Stimulated activated CD4-positive, alpha-beta T cell treated with anti-CD3 and anti-CD28 coated beads, Interleukin-4, amount 100 ng/mL, for 24 hours (primary cell): ENCODE measurements at places on chromosomes 7 and 10.

GRCh38 chr7:33710608-33711007 lies 194.7 kb upstream of the BMPER start:
- no peak for DNase-seq

- DNase-seq = no peak
Observed at GRCh38 chr10:112835944-112836451, 114.0 kb upstream of the TCF7L2 start.

DNA sequence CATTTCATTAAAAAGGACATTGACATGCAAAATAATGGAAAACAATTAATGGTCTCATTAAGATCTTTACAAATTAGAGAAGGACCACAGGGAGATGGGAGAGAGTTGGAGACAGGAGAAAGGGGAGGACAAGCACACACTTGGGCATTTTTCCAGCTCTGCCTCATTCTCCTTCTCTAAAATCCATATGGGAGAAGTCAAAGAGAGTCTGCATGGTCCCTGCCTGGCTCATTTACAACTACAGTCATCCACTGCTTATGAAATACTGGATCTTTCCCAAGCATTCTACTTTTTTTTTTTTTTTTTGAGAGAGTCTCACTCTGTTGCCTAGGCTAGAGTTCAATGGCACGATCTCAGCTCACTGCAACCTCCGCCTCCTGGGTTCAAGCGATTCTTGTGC lies 518.9 kb upstream of the CELF2 start:
- DNase-seq = no peak

- DNase-seq = no peak
Observed at GRCh38 chr7:99876491-99876890, 342 bp downstream of the OR2AE1 start.

- DNase-seq = no peak
Observed at GRCh38 chr10:42987575-42987974, 89.3 kb upstream of the RET start.

DNA sequence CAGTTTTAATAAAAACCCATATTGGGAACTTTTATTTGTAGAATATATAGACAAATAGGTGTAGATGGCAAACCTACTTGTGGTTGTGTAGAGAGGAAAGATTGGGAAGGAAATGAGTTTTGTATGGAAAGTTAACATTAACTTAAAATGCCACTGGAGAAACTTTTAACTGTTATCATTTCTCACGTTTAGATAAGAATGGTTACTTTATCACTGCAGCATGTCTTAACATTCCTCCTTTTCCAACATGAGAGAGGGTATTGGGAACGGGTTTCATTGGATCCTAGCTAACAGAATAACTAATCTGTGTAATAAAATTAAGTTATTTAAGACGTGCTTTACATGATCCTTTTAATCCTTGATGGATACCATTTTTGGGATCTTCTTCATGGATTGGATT lies 1.8 kb downstream of the LUC7L2 start:
- DNase-seq = no peak

GRCh38 chr10:110609605-110610004 lies 34.5 kb upstream of the RBM20 start:
- no peak for DNase-seq

GRCh38 chr7:2037808-2038522 lies 194.8 kb downstream of the MAD1L1 start:
- DNase-seq = no peak

- no peak for DNase-seq
Observed at GRCh38 chr10:132102717-132103110, 37.0 kb downstream of the JAKMIP3 start.

DNA sequence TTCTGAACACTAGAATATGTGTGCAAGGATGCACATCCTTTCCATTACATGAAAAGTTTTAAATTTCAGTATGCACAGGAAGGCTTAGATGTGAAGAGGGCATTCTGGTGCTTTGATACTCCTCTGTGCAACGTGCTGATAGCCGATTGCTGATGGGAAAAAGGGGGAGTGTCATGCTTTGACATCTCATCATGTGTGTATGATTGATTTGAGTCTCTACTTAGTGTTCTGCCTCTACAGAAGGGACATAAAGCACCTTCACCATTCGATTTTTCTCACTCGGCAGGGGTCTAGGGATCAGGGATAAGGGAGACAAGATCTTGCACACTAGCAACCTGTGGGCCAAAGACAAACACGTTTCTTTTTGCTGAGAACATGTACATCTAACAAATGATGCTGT lies 114.7 kb upstream of the RSU1 start:
- DNase-seq = no peak

DNA sequence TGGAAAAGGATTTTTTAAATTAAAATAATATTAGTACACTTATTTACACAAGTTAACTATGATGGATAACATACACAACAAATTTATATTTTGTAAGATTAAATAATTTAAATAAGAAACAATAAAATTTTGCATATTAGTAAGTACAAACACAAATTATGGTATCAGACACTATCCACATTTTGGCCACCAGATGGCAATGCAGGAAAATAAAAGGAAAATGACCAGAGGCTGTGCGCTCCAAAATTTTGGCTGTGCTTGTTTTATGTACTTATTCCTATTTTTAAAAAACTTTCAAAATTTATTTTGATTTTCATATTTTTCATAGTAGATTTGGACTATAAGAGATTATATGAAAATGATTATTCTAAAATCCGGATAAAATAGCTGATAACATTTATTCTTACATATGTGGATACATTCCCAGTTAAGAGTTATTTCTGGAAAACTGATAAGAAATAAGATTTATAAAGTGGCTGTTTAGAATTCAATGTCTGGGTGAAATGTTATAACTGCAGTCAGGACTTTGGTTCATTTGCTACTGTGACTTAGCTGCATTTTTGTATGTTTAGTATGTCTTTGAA lies 274.7 kb upstream of the HGF start:
- no peak for DNase-seq

- DNase-seq = no peak
Observed at GRCh38 chr7:51262796-51263531, 53.6 kb downstream of the COBL start.

GRCh38 chr7:20033621-20034400 lies 183.4 kb downstream of the MACC1 start:
- no peak for DNase-seq

- no peak for DNase-seq
Observed at GRCh38 chr10:128060341-128061250, 65.6 kb downstream of the MKI67 start.

GRCh38 chr7:37671876-37672275 lies 11.7 kb upstream of the GPR141 start:
- no peak for DNase-seq

DNA sequence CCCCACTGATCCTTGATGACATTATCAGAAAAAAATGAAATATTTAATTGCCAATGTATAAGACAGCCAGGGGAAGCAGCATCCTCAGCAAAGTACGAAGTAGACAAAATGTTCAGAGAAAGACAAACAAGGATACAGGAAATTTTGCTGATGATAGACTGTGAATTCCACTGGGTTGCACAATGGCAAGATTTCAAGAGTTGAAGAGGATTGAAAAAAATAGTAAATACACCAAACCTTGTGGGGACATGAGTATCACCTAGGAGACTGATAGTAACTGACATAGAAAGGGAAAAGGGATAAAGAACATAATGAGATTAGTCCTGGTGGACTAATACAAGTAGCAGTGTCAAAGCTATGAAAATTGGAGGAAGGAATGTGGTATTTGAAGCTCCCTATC lies 16.5 kb downstream of the CNOT4 start:
- DNase-seq = no peak

GRCh38 chr10:121956111-121957061 lies 18.6 kb downstream of the NSMCE4A start:
- DNase-seq = no peak

DNA sequence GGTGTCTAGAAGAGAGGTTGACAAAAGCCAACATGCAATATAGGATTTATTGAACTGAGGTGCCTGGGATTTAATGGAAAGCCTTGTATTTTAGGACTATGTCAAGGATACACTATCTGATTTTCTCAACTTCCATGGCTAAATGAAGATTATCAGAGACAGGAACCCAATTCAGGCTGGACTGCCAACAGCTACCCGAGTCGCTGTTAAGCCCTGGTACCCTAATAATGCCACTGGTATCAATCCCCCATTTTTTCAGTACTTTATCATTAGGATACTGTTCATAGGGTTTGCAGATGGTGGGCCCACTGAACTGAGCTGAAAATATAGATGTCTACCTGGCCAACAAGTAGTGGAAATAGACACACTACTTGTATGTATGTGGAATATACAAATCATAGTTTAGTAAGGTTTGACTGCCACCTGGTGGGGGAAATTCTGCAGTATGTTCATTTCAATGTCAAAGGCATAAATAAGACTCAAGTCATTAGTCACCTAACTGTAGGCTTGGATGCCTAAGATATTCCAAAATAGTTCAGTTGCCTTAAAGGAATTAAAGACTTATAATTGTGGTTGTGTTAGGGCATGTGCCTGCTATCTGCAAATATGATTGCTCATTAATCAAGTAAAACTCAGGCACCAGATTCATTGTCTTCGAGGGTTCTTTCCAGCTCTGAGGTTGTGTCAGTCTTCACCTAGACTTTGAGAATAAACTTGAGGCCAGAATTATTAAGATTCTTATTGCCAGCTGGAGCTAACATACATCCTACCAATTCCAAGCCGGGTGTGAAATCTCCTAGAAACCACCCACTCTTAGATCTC lies 34.1 kb upstream of the NOBOX start:
- peak; percentile 39 for DNase-seq

- DNase-seq = no peak
Observed at GRCh38 chr7:150369748-150370501, 1.3 kb downstream of the REPIN1 start.

GRCh38 chr10:103627111-103627892 lies 133.8 kb downstream of the NEURL1 start:
- DNase-seq = no peak

DNA sequence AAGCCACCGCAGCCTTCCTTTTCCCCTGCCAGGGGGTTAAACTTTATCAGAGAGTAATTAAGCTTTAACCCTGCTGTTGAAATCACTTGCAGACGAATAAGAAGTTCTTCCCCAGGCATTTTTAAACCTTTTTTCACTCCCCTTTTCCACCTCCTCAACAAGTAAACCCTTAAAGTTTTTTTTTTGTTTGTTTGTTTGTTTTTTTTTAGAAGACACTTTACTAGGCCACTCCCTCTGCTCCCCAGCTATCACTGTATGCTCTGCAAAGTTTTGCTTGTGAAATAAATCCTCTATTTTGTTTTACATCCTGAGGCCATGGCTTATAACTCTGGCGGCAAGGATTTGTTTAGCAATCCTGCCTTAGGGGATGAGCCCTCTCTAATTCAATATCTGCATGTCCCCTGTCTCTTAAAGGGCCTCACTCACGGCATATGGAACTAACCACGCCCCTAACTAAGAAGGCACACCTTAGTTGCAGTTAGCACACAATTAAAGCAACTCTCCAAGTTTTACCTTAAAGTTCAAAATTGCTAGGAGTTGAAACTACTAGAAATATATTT lies 1354.7 kb upstream of the LRRTM3 start:
- no peak for DNase-seq

DNA sequence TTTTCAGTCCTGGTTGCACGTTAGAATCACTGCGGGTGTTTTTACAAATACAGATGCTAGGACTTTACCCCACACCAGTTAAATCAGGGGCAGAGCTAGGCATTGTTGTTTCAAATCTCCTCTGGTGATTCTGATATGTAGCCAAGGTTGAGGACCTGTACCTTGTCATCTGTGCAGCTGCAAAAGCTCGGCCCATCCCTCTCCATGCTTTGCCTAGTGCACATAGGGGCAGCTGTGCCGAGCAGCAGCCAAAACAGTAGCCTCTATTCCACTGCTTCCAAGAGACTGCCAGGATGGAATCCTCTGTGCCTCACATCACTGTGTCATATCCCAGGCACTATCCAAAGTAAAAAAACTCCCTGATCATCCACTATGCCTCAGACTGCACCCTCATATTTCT lies 181.3 kb downstream of the CDK14 start:
- DNase-seq = no peak

GRCh38 chr7:93843260-93843659 lies 47.3 kb downstream of the TFPI2 start:
- DNase-seq = no peak

GRCh38 chr10:98339799-98340198 lies 71.8 kb upstream of the LOXL4 start:
- DNase-seq = no peak

DNA sequence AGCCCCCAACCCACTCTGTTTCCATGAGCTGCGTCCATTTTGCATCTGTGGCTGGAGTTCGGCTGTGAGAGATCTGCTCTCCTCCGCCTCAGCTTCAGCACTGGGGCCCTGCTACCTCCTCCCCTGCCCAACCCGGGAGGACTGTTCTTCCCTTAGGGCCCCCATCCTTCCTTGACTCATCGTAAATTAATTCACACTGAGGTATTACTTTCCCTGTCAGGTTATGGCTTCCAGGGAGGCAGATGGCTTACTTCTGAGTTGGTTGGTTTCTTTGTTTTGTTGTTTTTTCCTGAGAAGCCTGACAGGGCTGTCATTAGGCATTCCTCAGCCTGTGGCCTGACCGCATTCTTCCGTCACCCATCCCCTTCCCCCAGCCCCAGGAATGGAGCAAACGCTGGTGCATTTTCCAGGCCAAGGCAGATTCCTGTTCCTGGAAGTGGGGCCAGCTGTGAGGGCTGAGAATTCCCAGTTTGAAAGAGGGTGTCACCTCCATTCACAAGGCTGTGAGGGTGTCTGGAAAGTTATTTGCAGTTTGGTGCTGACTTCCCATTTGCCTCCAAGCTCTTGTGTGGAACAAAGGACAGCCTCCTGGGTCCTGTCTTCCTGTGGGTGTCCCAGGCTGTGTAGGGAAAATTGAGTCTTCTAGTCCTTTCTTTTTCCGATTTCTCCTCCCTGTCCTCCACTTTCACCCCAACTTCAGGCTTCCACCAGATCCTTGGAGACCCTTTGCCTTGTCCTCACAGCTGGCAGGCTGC lies 11.7 kb downstream of the CPA5 start:
- DNase-seq = no peak

DNA sequence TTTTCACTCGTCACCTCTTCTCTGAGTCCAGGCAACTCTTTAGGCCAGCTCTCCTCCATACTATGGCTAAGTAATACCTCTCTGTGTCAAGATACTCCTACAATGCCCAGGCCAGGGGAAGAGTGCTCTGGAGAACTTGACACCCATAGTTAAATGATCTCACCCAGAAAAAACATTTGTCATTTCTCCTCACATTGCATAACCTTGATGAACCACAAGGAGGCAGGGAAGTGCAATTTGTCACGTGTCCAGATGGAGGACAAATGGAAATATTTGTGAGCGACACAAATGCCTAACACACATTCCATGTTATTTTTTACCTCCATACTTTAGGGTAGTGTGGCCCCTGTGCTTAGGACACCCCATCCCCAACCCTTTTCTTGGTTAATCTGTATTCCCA lies 78.3 kb downstream of the HTR7 start:
- no peak for DNase-seq

GRCh38 chr10:131700506-131700905 lies 200.3 kb upstream of the PPP2R2D start:
- no peak for DNase-seq
